ENCODE measurements at places on chromosomes 3 and 15.

GRCh38 chr3:3991598-3991997, 192.4 kb downstream of the LRRN1 start:
- no peaks in the 10 kb centered on the region for H3K27me3 ChIP-seq
- no peak for DNase-seq
- H3K4me3 ChIP-seq, result no peak overlapping the region
- no peak overlapping the region for H3K27ac ChIP-seq

- no peaks in the 10 kb centered on the region for H3K4me1 ChIP-seq
- DNase-seq, result no peak
- H3K4me3 ChIP-seq, result no peak overlapping the region
- H3K36me3 ChIP-seq, result no peaks in the 10 kb centered on the region
- H3K27ac ChIP-seq, result no peak overlapping the region
These were observed 20.2 kb downstream of the CPOX start for GRCh38 chr3:98573181-98573728.

GRCh38 chr15:69804786-69805185, 292.9 kb downstream of the TLE3 start:
- H3K27ac ChIP-seq, result no peak overlapping the region
- H3K4me1 ChIP-seq, result no peaks in the 10 kb centered on the region
- H3K36me3 ChIP-seq, result no peaks in the 10 kb centered on the region
- no peak overlapping the region for H3K4me3 ChIP-seq

DNA sequence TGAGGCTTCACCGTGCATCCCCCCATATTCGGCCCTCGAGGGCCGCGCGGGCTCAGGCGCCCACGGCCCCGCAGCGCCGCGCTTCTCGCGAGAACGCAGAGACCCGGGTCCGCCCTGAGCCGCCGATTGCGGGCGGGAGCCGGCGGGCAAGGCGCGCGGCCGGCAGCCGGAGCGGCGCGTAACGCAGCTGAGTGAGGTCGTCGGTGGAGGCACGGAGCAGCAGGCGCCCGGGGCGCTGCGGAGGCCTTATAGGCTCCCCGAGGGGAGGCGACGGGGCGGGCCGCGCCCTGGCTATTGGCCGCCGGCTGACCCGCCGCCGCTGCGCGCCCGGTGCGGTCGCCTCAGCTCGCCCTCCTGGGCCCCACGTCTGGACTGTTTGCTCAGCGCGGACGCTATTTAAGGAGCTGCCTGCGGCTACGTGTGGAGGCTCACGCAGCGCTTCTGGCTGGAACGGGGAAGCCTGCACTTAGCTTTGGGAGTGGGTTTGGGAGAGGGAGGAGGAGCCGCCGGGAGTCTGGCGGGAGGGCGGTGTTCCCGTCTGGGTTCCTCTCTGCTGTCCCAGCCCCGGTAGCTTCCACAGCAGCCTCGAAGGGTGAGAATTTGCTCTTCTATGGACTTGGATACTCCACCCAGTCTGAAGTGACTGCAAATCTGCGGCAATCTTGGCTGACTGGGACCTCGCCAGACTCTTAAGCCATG, at the start of gene PLOD2:
Gene PLOD2, minus strand, starts transcription at position 221 of the 699 bp plus-strand sequence. Its CDS starts 195 bp downstream, at position 26.
- DNase-seq, result peak; percentile 90
- peak within 1 kb of the TSS; percentile 98 for H3K27ac ChIP-seq
- H3K36me3 ChIP-seq, result no peaks in the 10 kb centered on the region
- peaks cover 51% of the 10 kb centered on the region for H3K4me1 ChIP-seq
- no peaks in the 10 kb centered on the region for H3K27me3 ChIP-seq
- peak within 1 kb of the TSS; percentile 67 for H3K4me3 ChIP-seq

- H3K27me3 ChIP-seq, result no peaks in the 10 kb centered on the region
- H3K4me1 ChIP-seq, result no peaks in the 10 kb centered on the region
- peak overlapping the region; percentile 80 for H3K4me3 ChIP-seq
- DNase-seq, result peak; percentile 43
These were observed 697 bp downstream of the CHSY1 start for GRCh38 chr15:101250873-101251829.

DNA sequence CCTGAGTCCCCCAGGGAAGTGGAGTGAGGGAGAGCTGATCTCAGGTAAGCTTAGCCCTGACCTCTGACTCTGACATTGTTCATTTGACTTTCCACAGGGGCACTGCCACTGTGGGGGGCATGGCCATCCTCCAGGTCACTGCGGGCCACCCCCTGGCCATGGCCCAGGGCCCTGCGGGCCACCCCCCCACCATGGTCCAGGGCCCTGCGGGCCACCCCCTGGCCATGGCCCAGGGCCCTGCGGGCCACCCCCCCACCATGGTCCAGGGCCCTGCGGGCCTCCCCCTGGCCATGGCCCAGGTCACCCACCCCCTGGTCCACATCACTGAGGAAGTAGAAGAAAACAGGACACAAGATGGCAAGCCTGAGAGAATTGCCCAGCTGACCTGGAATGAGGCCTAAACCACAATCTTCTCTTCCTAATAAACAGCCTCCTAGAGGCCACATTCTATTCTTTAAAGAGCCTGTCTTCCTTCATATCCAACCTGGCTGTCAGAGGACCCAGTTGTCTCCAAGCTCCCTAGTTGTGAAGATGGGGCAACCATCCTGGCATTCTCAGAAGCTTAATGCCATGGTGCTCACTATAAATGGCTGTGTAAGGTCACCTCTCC, 1.9 kb upstream of the DISP2 start:
- no peaks in the 10 kb centered on the region for H3K36me3 ChIP-seq
- no peak overlapping the region for H3K4me3 ChIP-seq
- peaks cover 4% of the 10 kb centered on the region for H3K4me1 ChIP-seq
- no peaks in the 10 kb centered on the region for H3K27me3 ChIP-seq

- H3K27me3 ChIP-seq, result no peaks in the 10 kb centered on the region
- no peak overlapping the region for H3K4me3 ChIP-seq
- no peaks in the 10 kb centered on the region for H3K36me3 ChIP-seq
These were observed 173.7 kb downstream of the SSR3 start for GRCh38 chr3:156381253-156381652.

GRCh38 chr15:94238539-94239118, 7.3 kb downstream of the MCTP2 start:
- H3K36me3 ChIP-seq, result no peaks in the 10 kb centered on the region
- H3K4me3 ChIP-seq, result no peak overlapping the region
- H3K27me3 ChIP-seq, result no peaks in the 10 kb centered on the region
- no peak overlapping the region for H3K27ac ChIP-seq
- no peak for DNase-seq

DNA sequence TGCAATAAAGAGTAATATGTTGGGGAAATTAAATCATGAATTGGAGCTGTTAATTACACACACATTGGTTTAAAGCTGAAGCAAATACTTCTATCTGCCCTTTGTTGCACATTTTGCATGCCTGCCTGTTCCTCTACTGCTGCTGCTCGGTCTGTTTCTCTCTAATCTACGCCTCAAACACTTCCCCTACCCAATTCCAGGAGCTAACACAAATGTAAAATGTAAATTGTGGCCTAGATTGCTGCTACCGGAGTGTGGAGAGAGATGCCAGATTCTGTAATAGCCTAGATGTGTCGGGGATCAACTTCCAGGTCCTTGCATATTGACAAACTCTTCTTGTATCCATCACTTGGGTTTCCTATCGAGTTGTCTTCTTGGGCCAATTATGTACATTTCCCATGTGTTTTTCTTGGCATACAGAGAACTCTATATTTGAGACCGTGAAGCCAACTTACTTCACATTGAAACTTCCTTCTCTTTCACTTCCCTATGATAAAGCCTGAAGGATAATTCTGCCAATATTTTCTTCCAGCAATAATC, 450.4 kb upstream of the NR2F2 start:
- no peak for DNase-seq
- no peak overlapping the region for H3K4me3 ChIP-seq

GRCh38 chr3:64717872-64718613, 30.2 kb upstream of the ADAMTS9 start:
- H3K4me3 ChIP-seq, result no peak overlapping the region
- H3K27ac ChIP-seq, result no peak overlapping the region
- no peaks in the 10 kb centered on the region for H3K36me3 ChIP-seq

DNA sequence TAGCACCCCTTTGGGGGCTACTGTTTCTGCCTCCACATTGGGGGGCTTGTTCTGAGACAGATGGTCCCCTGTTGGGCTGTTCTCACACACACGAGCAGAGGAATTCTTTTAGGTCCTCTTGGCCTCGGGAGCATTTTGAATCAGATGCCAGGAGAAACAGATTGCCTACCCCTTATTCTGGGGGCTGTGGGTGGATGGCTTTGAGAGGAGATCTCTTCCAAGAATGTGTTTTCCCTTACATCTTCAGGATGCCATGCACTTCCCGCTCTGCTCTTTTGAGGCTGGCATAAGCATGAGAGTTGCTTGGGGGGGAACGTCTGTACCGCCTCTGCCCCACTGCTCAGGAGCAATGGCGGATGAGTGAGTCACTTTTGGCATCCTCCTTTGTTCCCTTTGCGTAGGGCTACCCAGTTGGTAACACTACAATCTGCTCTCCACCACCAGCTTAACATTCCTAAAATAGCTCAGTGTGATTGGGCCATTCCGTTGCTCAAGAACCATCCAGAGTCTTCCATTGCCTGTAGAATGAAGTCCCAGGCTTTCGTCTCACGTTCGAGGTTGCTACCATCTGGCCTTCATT, 154.4 kb downstream of the RPLP1 start:
- no peak overlapping the region for H3K27ac ChIP-seq
- no peaks in the 10 kb centered on the region for H3K4me1 ChIP-seq
- H3K4me3 ChIP-seq, result no peak overlapping the region
- no peaks in the 10 kb centered on the region for H3K36me3 ChIP-seq
- DNase-seq, result peak; percentile 29
- H3K27me3 ChIP-seq, result no peaks in the 10 kb centered on the region
